ENCODE measurements at places on chromosomes 3 and 15. TPM values are rescaled to one million over a fixed set of nuclear protein-coding genes. Genes with fewer than 3 reads are reported as not detected.

The RYR3 gene
- total RNA-seq = not detected

The UCN2 gene
- total RNA-seq = not detected

The TRIM71 gene
- 0.04 TPM for total RNA-seq

The ISLR2 gene
- not detected for total RNA-seq

The ENTPD3 gene
- not detected for total RNA-seq

The TRAIP gene
- 23.5 TPM for total RNA-seq

The LRRC2 gene
- total RNA-seq = not detected

The ADGRG7 gene
- total RNA-seq = not detected

The ACSBG1 gene
- not detected for total RNA-seq

The PSTPIP1 gene
- total RNA-seq = 137 TPM

The C3orf85 gene
- not detected for total RNA-seq

The LRTM1 gene
- total RNA-seq = not detected

The CCDC39 gene
- total RNA-seq = not detected

The ASB14 gene
- not detected for total RNA-seq

The TBL1XR1 gene
- total RNA-seq = 197 TPM

The PRRT3 gene
- 8.3 TPM for total RNA-seq

The CILP gene
- total RNA-seq = 0.04 TPM

The GRAMD2A gene
- not detected for total RNA-seq

The CDCP1 gene
- 2.1 TPM for total RNA-seq

The TMEM212 gene
- not detected for total RNA-seq

The GADL1 gene
- not detected for total RNA-seq

The SPTSSB gene
- total RNA-seq = not detected

The SEMA5B gene
- total RNA-seq = not detected

The NEDD4 gene
- total RNA-seq = 14.0 TPM

The CELSR3 gene
- total RNA-seq = 23.6 TPM

The KNG1 gene
- not detected for total RNA-seq

The NKIRAS1 gene
- total RNA-seq = 6.2 TPM

The PIGZ gene
- 0.57 TPM for total RNA-seq

The CCDC54 gene
- total RNA-seq = not detected

The TIPIN gene
- total RNA-seq = 58.9 TPM

The AP2M1 gene
- 244 TPM for total RNA-seq

The FBLN2 gene
- total RNA-seq = 0.15 TPM

The MYO1E gene
- total RNA-seq = 51.9 TPM

The WDR49 gene
- total RNA-seq = not detected

The IGF2BP2 gene
- 0.65 TPM for total RNA-seq

The CISH gene
- total RNA-seq = 220 TPM

The CEP19 gene
- 5.4 TPM for total RNA-seq

The CCR3 gene
- total RNA-seq = not detected

The VWA5B2 gene
- total RNA-seq = not detected

The ANKRD34C gene
- not detected for total RNA-seq

The ANKUB1 gene
- not detected for total RNA-seq

The ZNF385D gene
- not detected for total RNA-seq

The ACTC1 gene
- total RNA-seq = not detected

The PLA2G4E gene
- total RNA-seq = not detected

The CCRL2 gene
- 3.6 TPM for total RNA-seq

The CYP1A2 gene
- total RNA-seq = not detected

The STAC gene
- total RNA-seq = not detected

The CHRNA3 gene
- total RNA-seq = not detected

The NPAP1 gene
- not detected for total RNA-seq

The MUC20 gene
- total RNA-seq = 1.0 TPM

The CPNE9 gene
- total RNA-seq = 0.10 TPM

The SLC24A5 gene
- not detected for total RNA-seq

The ARGFX gene
- total RNA-seq = not detected

The CD200R1 gene
- 2.2 TPM for total RNA-seq

The MEX3B gene
- total RNA-seq = 0.51 TPM

The CPLX3 gene
- not detected for total RNA-seq

The CLEC3B gene
- 0.27 TPM for total RNA-seq

The NLGN1 gene
- total RNA-seq = not detected

Data from activated CD8-positive, alpha-beta memory T cell treated with anti-CD3 and anti-CD28 coated beads for 36 hours (primary cell).